ENCODE measurements at places on chromosomes 1 and 21. TPM values are rescaled to one million over a fixed set of nuclear protein-coding genes. Genes with fewer than 3 reads are reported as not detected.

GRCh38 chr21:46667741-46668380 lies 32.4 kb downstream of the PRMT2 start:
- peaks cover 24% of the 10 kb centered on the region for H3K36me3 ChIP-seq
- DNase-seq: no peak
- peaks cover 13% of the 10 kb centered on the region for H3K4me1 ChIP-seq
- no peak overlapping the region for H3K27ac ChIP-seq

- DNase-seq: no peak
- H3K4me3 ChIP-seq: no peak overlapping the region
- no peak overlapping the region for H3K27ac ChIP-seq
- H3K27me3 ChIP-seq: no peaks in the 10 kb centered on the region
- no peaks in the 10 kb centered on the region for H3K36me3 ChIP-seq
Observed at GRCh38 chr1:37189111-37189510, 154.8 kb upstream of the GRIK3 start.

Gene ANGPTL3
- total RNA-seq: 0.22 TPM

DNA sequence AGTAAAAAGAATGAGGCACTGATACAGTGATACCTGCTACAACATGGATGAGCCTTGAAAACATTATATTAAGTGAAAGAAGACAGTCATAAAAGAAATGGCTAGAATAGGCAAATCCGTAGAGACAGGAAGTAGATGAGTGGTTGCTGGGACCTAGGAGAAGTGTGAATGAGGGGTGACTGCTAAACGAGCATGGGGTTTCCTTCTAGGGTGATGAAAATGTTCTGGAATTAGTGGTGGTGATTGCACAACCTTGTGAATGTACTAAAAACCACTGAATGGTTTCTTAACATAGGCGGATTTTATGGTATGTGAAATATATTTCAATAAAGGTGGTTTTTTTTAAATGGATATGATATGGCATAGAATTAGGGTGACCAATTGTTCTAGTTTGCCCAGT lies 12.6 kb upstream of the SERINC2 start:
- no peaks in the 10 kb centered on the region for H3K36me3 ChIP-seq
- H3K4me1 ChIP-seq: no peaks in the 10 kb centered on the region
- H3K4me3 ChIP-seq: no peak overlapping the region
- no peaks in the 10 kb centered on the region for H3K27me3 ChIP-seq
- no peak for DNase-seq
- H3K27ac ChIP-seq: no peak overlapping the region

DNA sequence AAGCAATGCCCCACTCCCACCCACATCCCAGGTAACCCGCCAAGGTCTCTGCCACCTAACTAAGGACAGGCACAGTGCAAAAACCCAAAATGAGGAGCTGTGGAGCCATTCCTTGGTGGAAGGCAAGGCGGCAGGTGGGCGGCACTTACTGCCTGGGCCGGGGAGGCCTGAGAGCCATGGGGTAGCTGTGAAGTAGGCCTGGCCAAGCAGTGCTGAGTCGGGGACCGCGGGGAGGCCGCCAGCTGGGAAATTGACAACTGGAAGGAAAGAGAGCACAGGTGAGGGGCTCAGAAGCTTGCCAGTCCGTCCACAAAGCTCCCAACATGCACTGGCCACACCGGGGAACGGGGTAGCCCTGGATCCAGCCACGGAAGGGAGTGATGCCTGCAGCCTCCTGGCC lies 85.3 kb downstream of the NPHP4 start:
- no peak overlapping the region for H3K27ac ChIP-seq
- no peak overlapping the region for H3K4me3 ChIP-seq
- DNase-seq: no peak
- H3K4me1 ChIP-seq: peaks cover 3% of the 10 kb centered on the region

- DNase-seq: no peak
- H3K36me3 ChIP-seq: peaks cover 88% of the 10 kb centered on the region
- H3K27ac ChIP-seq: no peak overlapping the region
- H3K27me3 ChIP-seq: no peaks in the 10 kb centered on the region
- H3K4me1 ChIP-seq: peaks cover 43% of the 10 kb centered on the region
Observed at GRCh38 chr1:109628540-109629321, 9.1 kb downstream of the AMPD2 start.

GRCh38 chr1:197284966-197285365 lies 16.9 kb downstream of the CRB1 start:
- H3K27me3 ChIP-seq: no peaks in the 10 kb centered on the region
- DNase-seq: no peak
- H3K36me3 ChIP-seq: no peaks in the 10 kb centered on the region
- no peak overlapping the region for H3K27ac ChIP-seq

- H3K36me3 ChIP-seq: no peaks in the 10 kb centered on the region
- H3K27ac ChIP-seq: no peak overlapping the region
- DNase-seq: no peak
- H3K27me3 ChIP-seq: no peaks in the 10 kb centered on the region
- no peak overlapping the region for H3K4me3 ChIP-seq
Observed at GRCh38 chr1:9671377-9672140, 20.0 kb downstream of the PIK3CD start.

GRCh38 chr21:45327441-45328197 lies 39.9 kb upstream of the POFUT2 start:
- H3K27me3 ChIP-seq: no peaks in the 10 kb centered on the region
- no peak for DNase-seq
- no peaks in the 10 kb centered on the region for H3K36me3 ChIP-seq

DNA sequence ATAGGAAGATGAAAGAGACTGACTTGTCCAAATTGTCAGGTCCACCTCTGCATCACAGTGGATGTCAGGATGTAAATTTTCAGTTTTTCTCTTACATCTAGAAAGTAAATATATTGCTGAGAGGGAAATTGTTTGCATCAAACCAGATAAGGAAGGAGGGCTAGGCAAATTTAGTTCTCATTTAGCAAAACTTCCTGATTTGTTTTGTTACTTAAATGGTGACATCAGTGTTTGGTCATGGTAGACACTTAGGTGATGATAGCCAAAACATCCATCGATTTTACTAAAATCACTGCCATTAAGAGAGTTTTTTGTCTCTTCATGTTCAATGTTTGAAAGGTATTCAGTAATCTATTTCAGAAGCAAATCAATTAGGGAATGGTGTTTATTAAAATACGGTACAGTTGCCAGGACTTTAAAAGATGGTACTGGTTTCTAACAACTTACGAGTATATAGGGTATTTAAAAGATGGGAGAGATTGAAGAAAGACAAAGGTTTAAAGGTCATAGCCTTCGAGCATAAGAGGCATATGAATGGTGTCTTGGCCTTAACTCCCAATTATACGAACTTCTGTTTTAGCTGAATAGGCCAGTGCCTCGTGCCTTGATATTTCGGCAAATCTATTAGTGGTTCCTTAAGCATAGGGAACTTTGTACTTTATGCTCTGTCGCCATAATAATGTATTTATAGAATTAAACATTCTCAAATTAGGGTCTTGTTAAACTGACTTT lies 3.0 kb downstream of the IER5 start:
- H3K4me1 ChIP-seq: peaks cover 40% of the 10 kb centered on the region
- H3K27me3 ChIP-seq: no peaks in the 10 kb centered on the region
- DNase-seq: no peak
- peak overlapping the region; percentile 90 for H3K4me3 ChIP-seq
- no peaks in the 10 kb centered on the region for H3K36me3 ChIP-seq

Gene SLC45A1
- 3.3 TPM for total RNA-seq

DNA sequence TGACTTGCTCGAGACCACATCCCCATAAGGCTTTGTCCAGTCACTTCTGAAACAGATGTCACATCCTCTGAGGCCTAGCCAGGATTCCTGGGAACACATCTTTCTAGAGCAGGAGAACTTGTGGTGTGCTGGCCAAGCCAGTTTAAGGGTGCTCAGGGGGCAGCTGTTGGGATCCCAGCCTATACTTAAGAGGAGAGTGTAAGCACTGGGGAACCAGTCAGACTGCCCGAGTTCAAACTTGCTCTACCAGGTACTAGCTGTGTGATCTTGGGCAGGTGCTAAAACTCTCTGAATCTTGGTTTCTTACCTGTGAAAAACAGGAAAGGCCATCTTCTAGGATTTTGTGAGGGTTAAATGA lies 15.6 kb upstream of the LY9 start:
- no peak for DNase-seq
- no peak overlapping the region for H3K27ac ChIP-seq
- H3K4me3 ChIP-seq: no peak overlapping the region

Gene SPRR2B
- not detected for total RNA-seq

- no peaks in the 10 kb centered on the region for H3K27me3 ChIP-seq
- H3K36me3 ChIP-seq: peaks cover 20% of the 10 kb centered on the region
- H3K27ac ChIP-seq: no peak overlapping the region
- no peaks in the 10 kb centered on the region for H3K4me1 ChIP-seq
- no peak for DNase-seq
Observed at GRCh38 chr1:35856964-35857363, 26.0 kb upstream of the AGO1 start.

GRCh38 chr1:234987415-234988154 lies 141.1 kb downstream of the TOMM20 start:
- DNase-seq: no peak
- H3K27me3 ChIP-seq: no peaks in the 10 kb centered on the region
- no peaks in the 10 kb centered on the region for H3K36me3 ChIP-seq
- H3K27ac ChIP-seq: peak overlapping the region; percentile 72
- H3K4me1 ChIP-seq: peaks cover 27% of the 10 kb centered on the region

DNA sequence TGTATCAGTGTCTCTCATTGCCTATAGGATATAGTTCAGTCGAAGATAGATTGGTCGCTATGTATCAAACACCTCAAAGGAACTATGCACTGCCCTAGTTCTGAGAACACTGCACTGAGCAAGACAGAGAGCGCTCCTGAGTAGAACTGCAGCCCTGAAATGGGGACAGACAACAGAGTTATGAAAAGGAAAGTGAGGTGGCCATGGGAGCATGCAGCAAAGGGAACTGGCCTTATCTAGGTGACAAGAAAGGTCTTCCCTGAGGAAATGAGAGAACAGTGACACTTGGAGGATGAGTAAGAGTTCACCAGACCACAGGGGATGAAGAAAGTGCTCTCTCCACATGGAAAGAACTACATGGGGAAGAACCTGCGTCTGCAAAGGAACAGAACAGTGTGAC lies 7.5 kb upstream of the G0S2 start:
- H3K4me1 ChIP-seq: no peaks in the 10 kb centered on the region
- H3K27ac ChIP-seq: no peak overlapping the region
- H3K4me3 ChIP-seq: no peak overlapping the region
- DNase-seq: no peak

Gene USH2A
- total RNA-seq: 0.39 TPM

Gene TP73
- 0.30 TPM for total RNA-seq

Gene TMEM269
- total RNA-seq: 0.30 TPM

Gene KDF1
- total RNA-seq: not detected

- peaks cover 17% of the 10 kb centered on the region for H3K4me1 ChIP-seq
- no peaks in the 10 kb centered on the region for H3K27me3 ChIP-seq
- H3K4me3 ChIP-seq: peak overlapping the region; percentile 24
- DNase-seq: no peak
- no peaks in the 10 kb centered on the region for H3K36me3 ChIP-seq
Observed at GRCh38 chr1:171258943-171259342, 10.6 kb downstream of the FMO1 start.

- H3K27ac ChIP-seq: no peak overlapping the region
- no peak for DNase-seq
- H3K36me3 ChIP-seq: no peaks in the 10 kb centered on the region
Observed at GRCh38 chr1:78275456-78275855, 215.3 kb upstream of the PTGFR start.

Gene ELAPOR1
- total RNA-seq: 9.3 TPM

Gene NVL
- total RNA-seq: 31.5 TPM

Gene STX12
- 139 TPM for total RNA-seq

DNA sequence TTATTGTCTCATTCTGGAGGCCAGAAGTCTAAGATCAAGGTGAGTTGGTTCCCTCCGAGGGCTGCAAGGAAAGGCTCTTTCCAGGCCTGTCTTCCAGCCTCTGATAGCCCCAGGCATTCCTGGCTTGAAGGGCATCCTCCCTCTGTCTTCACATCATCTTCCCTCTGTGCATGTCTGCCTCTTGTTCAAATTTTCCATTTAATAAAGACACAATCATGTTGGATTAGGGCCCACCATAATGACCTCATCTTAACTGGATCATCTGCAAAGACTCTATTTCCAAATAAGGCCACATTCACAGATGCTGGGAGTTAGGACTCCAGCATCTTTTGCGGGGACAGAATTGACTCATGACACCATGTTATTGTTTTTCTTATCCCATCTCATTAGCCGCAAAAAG lies 24.5 kb downstream of the HUNK start:
- H3K27me3 ChIP-seq: no peaks in the 10 kb centered on the region
- H3K4me3 ChIP-seq: no peak overlapping the region
- no peak overlapping the region for H3K27ac ChIP-seq
- H3K4me1 ChIP-seq: peaks cover 3% of the 10 kb centered on the region
- H3K36me3 ChIP-seq: no peaks in the 10 kb centered on the region

GRCh38 chr1:228992907-228993535 lies 257.7 kb downstream of the RHOU start:
- DNase-seq: no peak
- no peak overlapping the region for H3K27ac ChIP-seq
- no peak overlapping the region for H3K4me3 ChIP-seq
- no peaks in the 10 kb centered on the region for H3K36me3 ChIP-seq
- no peaks in the 10 kb centered on the region for H3K27me3 ChIP-seq

DNA sequence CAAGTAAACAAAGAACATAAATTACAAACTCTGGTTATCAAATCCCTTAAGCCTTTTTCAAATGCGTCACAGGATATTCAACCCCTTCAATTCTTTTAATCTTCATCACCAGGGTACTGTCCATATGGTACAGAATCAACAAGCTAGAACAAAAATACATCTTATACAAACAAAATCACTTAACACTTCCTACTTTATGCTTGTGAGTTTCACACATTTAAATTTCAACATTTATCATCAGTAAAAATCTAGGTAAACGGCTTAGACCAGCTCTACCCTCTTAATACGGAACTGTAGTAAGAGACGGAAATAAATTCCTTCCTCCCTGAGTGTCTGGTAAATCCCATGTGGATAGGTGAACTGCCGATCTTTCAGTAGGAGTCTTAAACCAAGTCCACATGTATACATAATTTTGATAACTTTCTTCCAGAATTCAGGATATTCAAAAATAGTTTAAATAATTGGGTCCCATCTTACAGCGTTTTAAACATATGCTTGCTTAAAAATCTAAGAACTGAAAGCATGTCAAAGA lies 1.0 kb downstream of the CCDC181 start:
- H3K27ac ChIP-seq: no peak overlapping the region
- H3K36me3 ChIP-seq: no peaks in the 10 kb centered on the region
- H3K4me3 ChIP-seq: peak overlapping the region; percentile 92
- DNase-seq: peak; percentile 2

Gene S100A12
- 1.4 TPM for total RNA-seq

Gene HRNR
- not detected for total RNA-seq

GRCh38 chr1:68620571-68620970 lies 123.7 kb upstream of the DEPDC1 start:
- no peak overlapping the region for H3K27ac ChIP-seq
- no peaks in the 10 kb centered on the region for H3K36me3 ChIP-seq
- no peaks in the 10 kb centered on the region for H3K4me1 ChIP-seq
- no peak overlapping the region for H3K4me3 ChIP-seq
- no peak for DNase-seq
